ENCODE measurements at places on chromosomes 6 and 20.
A peak's percentile ranks its signal among the peaks of the same experiment; 100 is the strongest.

GRCh38 chr6:17418281-17419188 is 25.1 kb downstream of the CAP2 start:
- DNase-seq = no peak

DNA sequence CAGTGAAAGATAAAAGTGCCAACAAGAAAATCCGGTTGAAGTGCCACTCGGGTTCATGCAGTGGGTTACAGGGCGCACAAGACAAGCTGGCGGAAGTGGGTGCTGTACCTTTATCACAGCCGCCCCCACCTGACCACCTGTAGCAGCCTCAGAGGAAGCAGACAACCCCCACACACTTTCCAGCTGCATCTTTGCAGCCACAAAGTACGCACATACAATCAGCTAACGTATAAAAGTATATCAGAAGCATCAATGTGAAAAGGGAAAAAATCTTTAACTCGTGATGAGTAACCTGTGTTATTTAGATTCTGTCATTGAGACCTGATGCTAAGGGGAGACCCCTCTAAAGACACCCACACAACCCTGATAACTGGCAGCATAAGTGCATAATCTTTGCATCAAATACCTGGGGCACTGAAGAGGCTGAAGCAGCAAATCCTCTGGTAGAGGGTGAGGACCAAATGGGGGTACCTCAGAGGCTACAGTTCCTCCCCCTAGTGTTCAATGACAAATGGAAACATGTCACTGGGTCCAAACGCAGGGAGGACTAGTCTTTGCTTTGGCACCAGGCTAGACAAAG is 22.1 kb downstream of the BACH2 start:
- no peak for DNase-seq

- no peak for DNase-seq
These were observed 144.9 kb upstream of the OLIG3 start for GRCh38 chr6:137638926-137639706.

DNA sequence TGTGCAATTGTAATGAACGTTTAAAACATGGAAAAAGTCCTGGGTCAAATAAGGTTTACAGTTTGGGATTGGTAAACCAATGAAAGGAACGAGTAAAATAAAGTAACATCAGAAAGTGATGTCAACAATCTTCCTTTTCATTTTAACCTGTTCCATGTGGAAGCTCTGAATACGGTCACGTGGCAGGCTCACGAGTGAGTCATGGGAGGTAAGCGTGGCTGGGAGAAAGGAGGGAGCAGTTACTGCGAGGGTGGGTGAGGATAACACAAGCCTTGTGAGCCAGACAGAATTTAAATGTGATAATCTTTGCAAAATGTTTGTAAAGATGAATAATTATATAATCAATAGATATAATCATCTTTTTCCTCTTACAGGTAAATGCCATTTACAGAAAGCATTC is 171.3 kb upstream of the HDAC2 start:
- no peak for DNase-seq

DNA sequence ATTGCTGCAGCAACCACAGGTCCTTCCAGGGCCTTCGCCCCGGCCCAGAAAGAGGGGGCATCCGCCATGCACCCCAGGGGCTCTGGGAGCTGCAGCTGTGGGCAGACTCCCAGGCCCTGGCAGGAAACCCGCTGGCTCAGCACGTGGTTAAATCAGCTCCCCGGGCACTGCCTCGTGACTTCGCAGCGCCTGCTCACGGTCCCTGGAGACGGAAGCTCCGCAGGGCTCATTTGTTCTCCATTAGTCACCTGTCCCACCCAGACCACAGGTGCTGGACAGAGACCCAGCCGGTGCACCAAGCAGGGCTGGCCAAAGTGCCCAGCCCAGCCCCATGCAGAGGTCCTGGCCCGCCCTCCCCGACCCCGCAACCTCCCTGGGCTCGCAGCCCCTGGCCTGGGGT is 14.7 kb downstream of the KCNQ2 start:
- no peak for DNase-seq

- no peak for DNase-seq
These were observed 67.6 kb downstream of the LCA5 start for GRCh38 chr6:79469376-79470246.

DNA sequence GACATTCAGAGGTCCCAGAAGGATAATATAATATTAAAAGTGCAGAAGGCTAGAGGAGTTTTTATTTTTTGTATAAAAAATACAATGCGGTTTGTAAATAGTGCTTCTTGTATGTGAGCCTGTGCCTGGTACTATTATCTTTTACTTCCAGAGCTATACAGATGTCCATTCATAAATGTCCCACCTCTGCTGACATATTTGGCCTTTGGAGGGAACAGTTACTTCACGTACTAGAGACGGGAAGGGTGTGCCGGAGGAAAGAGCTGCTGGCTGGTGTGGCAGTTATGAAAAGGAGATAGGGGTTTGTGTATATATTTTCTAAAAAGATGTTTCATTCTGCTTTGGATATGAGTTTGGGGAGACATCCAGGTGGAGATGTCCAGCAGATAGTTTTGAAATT is 8.8 kb downstream of the CD109 start:
- DNase-seq = no peak

- DNase-seq = no peak
These were observed 414.0 kb downstream of the MAFB start for GRCh38 chr20:40274912-40275533.

DNA sequence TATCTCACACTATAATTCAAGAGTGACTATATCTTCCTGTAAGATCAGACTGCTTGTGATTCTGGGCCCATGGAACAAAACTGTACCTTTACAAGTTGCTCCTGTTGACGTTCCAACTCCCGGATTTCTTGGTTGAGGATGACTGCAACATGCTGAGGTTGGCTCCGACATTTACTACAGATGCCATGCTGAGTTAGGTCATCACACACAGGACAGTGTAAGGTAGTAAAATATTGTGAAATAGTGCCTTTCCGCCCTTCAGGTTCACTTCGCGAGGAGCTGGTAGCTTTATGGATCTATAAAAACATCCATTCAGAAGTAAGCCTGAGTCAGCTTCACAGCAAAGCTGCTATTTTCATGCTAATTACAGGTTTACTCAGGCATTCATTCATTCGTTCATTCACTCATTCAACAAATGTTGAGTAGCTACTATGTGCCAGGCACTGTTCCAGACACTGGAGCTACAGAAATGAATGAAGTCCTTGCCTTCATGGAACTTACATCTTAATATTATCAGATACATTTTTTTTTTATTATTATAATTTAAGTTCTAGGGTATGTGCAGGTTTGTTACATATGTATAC is 175.7 kb downstream of the REV3L start:
- no peak for DNase-seq

DNA sequence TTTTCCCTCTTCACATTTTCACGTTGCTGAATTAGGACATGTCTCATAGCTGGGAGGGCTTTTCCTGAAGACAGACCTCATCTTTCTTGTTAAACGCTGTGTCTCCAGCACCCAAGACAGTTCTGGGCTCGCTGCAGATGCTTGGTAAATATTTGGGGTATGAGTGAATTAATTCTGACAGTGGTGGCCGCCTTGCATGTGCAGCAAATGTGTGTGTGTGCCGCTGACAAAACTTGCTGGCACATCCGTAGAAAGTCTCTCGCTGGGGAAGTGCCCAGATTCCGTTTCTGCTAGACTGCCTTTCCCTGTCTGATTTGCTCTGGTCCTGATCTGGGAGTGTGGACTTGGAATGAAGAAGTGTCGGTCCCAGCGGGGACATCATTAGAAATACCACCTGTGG is 48.2 kb upstream of the ZNFX1 start:
- DNase-seq = no peak

GRCh38 chr20:48835390-48835789 is 7.6 kb upstream of the PREX1 start:
- no peak for DNase-seq

DNA sequence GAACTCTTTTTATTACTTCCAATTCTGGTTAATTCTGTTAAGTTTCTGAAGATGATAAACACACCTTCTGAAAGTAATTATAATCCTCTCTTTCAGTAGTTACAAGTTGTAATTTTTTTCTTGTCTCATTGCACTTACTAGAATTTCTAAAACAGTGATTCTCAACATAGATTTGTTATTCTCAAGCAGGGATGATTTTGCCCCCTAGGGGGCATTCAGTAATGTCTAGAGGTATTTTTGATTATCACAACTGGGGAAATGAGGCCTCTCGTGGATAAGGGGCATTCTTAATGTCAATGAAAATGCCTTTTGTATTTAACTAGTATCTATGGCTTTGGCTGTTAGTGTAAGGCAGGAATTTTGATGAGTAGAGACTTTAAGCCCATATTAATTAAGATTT is 39.4 kb upstream of the MAFB start:
- DNase-seq = no peak

GRCh38 chr6:25083784-25084507 is 148.2 kb upstream of the RIPOR2 start:
- DNase-seq = no peak

DNA sequence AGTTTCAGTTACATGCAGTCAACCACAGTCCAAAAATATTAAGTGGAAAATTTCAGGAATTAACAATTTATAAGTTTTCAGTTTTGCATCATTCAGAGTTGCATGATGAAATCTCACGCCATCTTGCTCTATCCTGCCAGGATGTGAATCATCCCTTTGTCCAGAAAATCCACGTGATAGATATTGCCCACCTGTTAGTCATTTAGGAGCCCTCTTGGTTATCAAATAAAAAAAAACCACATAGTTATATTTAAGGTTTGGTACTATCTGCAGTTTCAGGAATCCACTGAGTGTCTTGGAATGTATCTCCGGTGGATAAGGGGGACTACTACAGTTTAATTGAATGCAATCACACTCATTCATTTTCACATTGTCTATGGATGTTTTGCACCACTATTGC is 1249.0 kb upstream of the CITED2 start:
- no peak for DNase-seq

- DNase-seq = no peak
These were observed 302.3 kb downstream of the HIVEP2 start for GRCh38 chr6:142642651-142643050.

GRCh38 chr6:137925141-137925698 is 58.2 kb downstream of the TNFAIP3 start:
- no peak for DNase-seq

DNA sequence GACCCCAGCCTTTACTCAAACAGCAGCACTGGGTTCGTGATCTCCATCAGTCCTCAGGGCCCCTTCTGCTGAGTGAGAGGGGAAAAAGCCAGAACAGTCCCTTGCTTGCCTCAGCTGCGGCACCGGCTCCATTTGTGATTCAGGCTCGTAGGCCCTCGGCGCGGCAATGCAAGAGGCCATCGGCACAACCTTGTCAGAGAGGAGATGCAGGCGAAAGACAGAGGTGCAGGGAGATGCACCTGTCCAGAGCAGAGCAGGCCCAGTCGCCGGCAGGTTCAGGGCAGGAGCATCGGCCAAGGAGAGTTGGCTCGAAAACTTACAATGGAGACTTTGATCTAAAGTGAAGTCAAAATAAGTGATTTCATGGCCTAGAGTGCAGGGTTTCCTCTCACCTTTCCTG is 171.6 kb downstream of the SMOC2 start:
- no peak for DNase-seq

GRCh38 chr6:168163096-168163731 is 84.2 kb upstream of the FRMD1 start:
- no peak for DNase-seq

DNA sequence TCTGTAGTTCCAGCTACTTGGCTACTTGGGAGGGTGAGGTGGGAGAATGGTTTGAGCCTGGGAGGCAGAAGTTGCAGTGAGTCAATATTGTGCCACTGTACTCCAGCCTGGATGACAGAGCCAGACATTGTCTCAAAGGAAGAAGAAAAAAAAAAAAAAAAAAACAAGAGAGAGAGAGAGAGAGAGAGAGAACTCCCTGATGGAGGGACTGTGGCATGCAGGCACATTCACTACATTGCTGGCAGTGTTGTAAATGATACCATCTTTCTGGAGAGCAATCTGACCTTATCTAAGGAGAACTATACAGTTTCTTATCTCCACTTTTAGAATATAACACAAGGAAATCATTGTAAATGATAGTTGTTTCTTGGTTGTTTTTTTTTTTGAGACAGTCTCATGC is 85.1 kb downstream of the MDN1 start:
- no peak for DNase-seq

DNA sequence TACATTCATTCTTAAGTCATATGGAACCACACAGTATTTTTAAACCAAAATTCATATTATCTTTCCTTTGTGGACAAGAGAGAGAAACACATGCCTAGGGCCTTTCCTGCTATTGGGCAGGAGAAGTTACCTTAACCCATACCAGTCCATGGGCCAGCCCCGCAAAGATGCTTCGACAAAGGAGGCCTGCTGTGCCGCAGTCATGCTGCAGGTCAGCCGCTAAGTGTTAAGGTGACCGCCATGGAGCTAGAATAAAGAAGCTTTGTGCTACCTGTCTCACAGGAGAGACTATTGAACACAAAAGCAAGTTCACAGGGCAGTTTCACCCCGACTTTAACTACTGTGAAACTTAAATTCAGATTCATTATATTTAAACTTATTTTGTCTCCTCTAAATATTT is 62.3 kb upstream of the TMEM181 start:
- no peak for DNase-seq

GRCh38 chr6:8336406-8337057 is 98.8 kb downstream of the SLC35B3 start:
- no peak for DNase-seq

DNA sequence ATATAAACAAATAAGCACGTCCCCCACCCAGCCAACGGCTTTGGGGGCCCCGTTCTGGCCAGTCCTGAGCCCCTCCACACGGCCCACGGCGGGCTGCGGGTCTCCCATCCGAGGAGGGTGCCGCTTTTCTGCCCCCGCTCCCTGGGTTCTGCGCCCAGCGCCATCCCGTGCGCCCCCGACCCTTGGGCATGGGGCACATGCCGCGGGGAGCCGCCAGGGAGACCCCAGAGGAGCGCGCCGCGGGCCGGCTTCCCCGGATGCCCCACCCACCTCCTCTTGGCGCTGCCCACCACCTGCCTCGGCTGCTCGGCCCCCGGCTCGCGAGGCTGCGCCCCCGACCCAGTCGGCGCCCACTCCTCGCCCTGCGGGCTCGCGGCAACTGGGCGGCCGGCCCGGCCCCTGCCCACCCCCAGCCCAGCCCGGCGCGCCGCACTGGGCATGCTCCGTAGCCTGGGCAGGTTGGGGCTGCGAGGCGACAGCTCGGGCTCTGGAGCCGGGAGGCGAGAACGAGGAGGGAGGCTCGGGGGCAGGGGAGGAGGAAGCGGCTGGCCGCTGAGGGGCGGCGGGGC is 570 bp upstream of the PLCB4 start:
- DNase-seq = peak; percentile 70

Measured in NCI-H1105 treated with DMSO at 0.1 percent for 48 hours (cell line).